ENCODE measurements at places on chromosomes 12 and 14.

GRCh38 chr12:89162589-89163261, 189.6 kb downstream of the DUSP6 start:
- DNase-seq, result no peak

DNA sequence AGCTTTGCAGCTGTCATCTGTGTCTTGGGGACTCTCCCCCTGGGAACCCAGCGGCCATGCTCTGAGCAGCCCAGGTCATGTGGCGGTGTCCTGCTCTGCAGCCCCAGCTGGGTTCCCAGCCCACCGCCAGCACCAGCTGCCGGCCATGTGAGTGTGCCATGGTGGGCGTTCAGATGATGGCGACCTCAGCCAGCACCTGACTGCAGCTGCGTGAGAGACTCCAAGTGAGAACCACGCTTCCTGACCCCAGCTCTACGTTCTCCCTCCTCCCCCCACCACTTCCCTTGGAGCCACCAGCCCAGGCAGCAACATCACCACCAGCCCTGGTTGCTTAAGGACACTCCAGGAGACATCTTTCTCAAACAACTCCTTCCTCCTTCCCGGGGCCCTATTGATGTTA, 68.8 kb downstream of the SLC24A4 start:
- no peak for DNase-seq

GRCh38 chr14:105476097-105476830, 1.6 kb downstream of the CRIP2 start:
- no peak for DNase-seq

GRCh38 chr12:109461846-109462756, 15.0 kb downstream of the KCTD10 start:
- DNase-seq, result no peak

GRCh38 chr12:30985814-30986452, 59.4 kb downstream of the TSPAN11 start:
- peak; percentile 58 for DNase-seq

DNA sequence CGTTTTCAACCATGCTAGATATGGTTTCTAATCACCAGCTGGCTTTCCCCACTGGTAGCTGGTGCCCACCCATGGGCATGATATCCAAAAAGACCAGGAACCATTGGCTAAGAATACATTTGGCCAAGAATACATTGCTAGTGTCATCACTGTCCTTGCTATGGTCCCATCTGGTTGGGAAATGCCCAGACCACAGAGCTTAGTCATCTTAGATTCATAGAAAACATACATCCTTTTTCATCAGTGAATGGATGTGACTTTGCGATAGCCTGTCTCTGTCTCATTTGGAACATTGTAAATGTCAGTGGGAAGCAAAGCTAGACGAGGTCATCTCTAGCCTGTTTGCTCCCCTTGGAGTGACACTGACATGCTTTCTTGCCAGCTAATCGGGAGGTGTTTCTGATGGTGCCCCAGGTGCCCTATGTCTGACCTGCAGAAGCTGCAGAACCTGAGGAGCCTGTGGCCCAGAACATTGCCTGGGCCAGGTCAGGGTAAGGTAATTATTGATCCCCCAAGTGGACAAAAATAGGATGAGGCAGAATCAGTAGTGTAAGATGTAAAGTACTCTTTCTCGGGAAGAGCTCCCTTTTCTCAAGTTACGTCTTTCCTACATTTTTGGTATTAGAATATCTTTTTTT, 194.8 kb downstream of the SLC41A2 start:
- DNase-seq, result no peak

DNA sequence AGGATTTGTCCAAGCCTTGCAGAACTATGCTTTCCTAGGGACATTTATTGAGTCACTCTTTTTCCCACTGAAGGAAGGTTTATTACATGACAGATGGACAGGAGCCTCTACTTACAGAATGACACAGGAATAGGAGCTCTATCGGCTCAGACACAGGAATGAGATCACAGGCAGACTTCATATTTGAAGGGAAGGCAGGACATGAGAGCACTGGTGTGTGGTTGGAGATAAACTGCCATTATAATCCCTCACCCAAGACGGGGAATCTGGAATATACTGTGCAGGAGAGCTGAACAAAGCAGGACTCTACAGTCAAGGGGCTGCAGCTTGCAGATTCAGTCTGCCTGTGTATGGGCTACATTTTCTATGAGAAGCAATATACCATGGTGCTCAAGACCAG, 26.8 kb upstream of the IL22 start:
- no peak for DNase-seq

GRCh38 chr14:55107766-55108554, 21.1 kb upstream of the LGALS3 start:
- no peak for DNase-seq

GRCh38 chr14:31894351-31894750, 182.8 kb upstream of the ARHGAP5 start:
- no peak for DNase-seq

- DNase-seq, result no peak
Observed at GRCh38 chr14:45531022-45531421, 278.0 kb upstream of the MIS18BP1 start.

GRCh38 chr12:62738616-62739015, 196.3 kb downstream of the PPM1H start:
- no peak for DNase-seq

DNA sequence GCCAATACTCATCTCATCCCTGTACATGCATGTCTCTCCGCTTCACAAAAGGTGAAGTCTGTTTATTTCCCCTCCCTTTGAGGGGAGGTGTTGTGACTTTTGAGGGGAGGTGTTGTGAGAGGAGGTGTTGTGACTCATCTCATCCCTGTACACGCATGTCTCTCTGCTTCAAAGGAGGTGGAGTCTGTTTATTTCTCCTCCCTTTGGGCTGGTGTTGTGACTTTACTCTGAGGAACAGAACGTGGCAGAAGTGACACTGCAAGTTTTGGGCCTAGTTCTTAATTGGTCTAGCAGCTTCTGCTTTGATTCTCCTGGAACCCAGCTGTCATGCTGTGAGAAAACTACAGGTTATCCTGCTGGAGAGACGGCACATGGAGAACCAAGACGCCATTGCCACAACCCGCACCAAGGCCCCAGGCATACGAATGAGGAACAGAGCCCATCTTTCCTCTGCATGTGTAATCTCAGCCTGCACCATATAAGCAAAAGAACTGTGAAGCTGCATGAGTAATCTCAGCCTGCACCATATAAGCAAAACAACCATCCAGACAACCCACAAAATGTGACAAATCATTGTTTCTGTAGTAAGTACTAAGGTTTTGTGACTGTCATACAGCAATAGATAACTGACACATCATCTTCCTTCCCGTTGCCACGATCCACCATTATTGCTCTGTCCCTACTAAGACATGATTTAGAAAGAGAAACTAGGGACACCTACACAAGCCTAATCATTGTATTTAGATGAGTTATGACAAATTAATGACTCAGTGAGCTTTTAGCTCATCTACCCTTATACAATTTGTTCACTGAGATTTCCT, 30.0 kb downstream of the GALNT4 start:
- no peak for DNase-seq

Data from germinal center (tissue), 1 donor.